Large intestine (tissue), 12 donors: ENCODE measurements at places on chromosomes 16 and 17. TPM values are rescaled to one million over a fixed set of nuclear protein-coding genes. Genes with fewer than 3 reads are reported as not detected.

DNA sequence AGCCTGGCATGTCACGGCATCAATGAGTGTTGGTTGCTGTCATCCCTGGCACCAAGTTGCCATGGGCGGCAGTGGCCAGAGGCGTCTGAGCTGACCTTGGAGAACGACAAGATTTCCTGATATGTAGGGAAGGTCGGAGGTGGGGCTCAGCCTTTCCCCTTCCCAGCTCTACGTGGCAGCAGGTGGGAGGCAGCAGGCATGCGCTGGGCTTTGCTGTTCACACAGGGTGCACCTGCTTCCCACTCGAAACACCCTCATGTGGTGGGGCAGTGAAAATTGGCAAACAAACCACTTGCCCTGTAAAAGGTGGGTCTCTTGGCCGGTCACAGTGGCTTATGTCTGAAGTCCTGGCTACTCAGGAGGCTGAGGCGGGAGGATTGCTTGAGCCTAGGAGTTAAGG, 12.3 kb upstream of the TFAP4 start:
- no peak for DNase-seq

GRCh38 chr17:82480318-82480717, 21.8 kb downstream of the NARF start:
- DNase-seq, result no peak

The RNF227 gene
- polyA plus RNA-seq, result 3.7 TPM

The SDR42E2 gene
- 0.06 TPM for polyA plus RNA-seq

The AIPL1 gene
- not detected for polyA plus RNA-seq
